Motor neuron (in vitro differentiated cells): ENCODE measurements at places on chromosomes 2 and 18. TPM values are rescaled to one million over a fixed set of nuclear protein-coding genes. Genes with fewer than 3 reads are reported as not detected.

The SFT2D3 gene
- total RNA-seq: 0.78 TPM in 2 replicates

The TLX2 gene
- 1.5 and 2.0 TPM in 2 replicates for total RNA-seq

The MERTK gene
- total RNA-seq: 2.8 and 3.3 TPM in 2 replicates

The HAAO gene
- total RNA-seq: 0.82 and 1.5 TPM in 2 replicates

The COX5B gene
- 339 and 345 TPM in 2 replicates for total RNA-seq

The PAIP2B gene
- 10.6 and 11.0 TPM in 2 replicates for total RNA-seq

The CHRNA1 gene
- 0.49 and 1.1 TPM in 2 replicates for total RNA-seq

The MYO3B gene
- total RNA-seq: 3.8 and 4.0 TPM in 2 replicates

The ANO7 gene
- 0.71 and 1.1 TPM in 2 replicates for total RNA-seq

The RGPD3 gene
- 0.62 and 0.73 TPM in 2 replicates for total RNA-seq

The SAG gene
- total RNA-seq: 1.0 and 1.1 TPM in 2 replicates

The RETREG2 gene
- 69.9 and 70.7 TPM in 2 replicates for total RNA-seq

The FBXO11 gene
- total RNA-seq: 43.8 and 51.6 TPM in 2 replicates

The SIX3 gene
- not detected in 2 replicates for total RNA-seq

The C2orf15 gene
- 1.2 and 1.3 TPM in 2 replicates for total RNA-seq

The CHRNG gene
- total RNA-seq: 0.75 and 1.3 TPM in 2 replicates

The FAM161A gene
- total RNA-seq: 12.5 and 13.6 TPM in 2 replicates

The ZBTB7C gene
- 3.3 and 4.5 TPM in 2 replicates for total RNA-seq

The ACP1 gene
- 109 and 127 TPM in 2 replicates for total RNA-seq

The CIDEA gene
- total RNA-seq: not detected in 2 replicates

The EMILIN1 gene
- 22.6 and 24.6 TPM in 2 replicates for total RNA-seq

The ANKRD53 gene
- 0.38 and 1.3 TPM in 2 replicates for total RNA-seq

The MC2R gene
- total RNA-seq: 0.15 TPM in 1 of 2 replicates, not detected in the other

The PREPL gene
- 49.8 and 58.2 TPM in 2 replicates for total RNA-seq

The PLEKHH2 gene
- total RNA-seq: 9.0 and 25.3 TPM in 2 replicates

The ICOS gene
- total RNA-seq: 0.14 TPM in 1 of 2 replicates, not detected in the other

The FSIP2 gene
- 16.5 and 20.8 TPM in 2 replicates for total RNA-seq

The IL36A gene
- total RNA-seq: not detected in 2 replicates

The FKBP1B gene
- 43.2 and 44.6 TPM in 2 replicates for total RNA-seq

The DPP4 gene
- total RNA-seq: 0.31 and 0.38 TPM in 2 replicates

The TBR1 gene
- 0.22 and 0.25 TPM in 2 replicates for total RNA-seq

The ST8SIA3 gene
- 22.5 and 25.8 TPM in 2 replicates for total RNA-seq

The FBXO36 gene
- total RNA-seq: 2.9 and 4.6 TPM in 2 replicates

The LHCGR gene
- 0.63 TPM in 1 of 2 replicates, not detected in the other for total RNA-seq

The PFN4 gene
- total RNA-seq: 2.2 TPM in 1 of 2 replicates, not detected in the other

The G6PC2 gene
- total RNA-seq: not detected in 2 replicates

The ACTR1B gene
- 66.4 and 70.0 TPM in 2 replicates for total RNA-seq

The VWA3B gene
- total RNA-seq: 0.57 and 0.60 TPM in 2 replicates

The HOXD13 gene
- total RNA-seq: not detected in 2 replicates

The ARHGAP15 gene
- total RNA-seq: 0.43 and 0.69 TPM in 2 replicates

The AQP4 gene
- 0.05 and 0.38 TPM in 2 replicates for total RNA-seq

The SDC1 gene
- 7.9 and 8.0 TPM in 2 replicates for total RNA-seq

The IL1B gene
- 1.2 TPM in 1 of 2 replicates, not detected in the other for total RNA-seq

The MYO5B gene
- 1.00 and 1.3 TPM in 2 replicates for total RNA-seq

The RAB6C gene
- total RNA-seq: 0.54 TPM in 1 of 2 replicates, not detected in the other

The C2orf72 gene
- total RNA-seq: 3.2 TPM in 2 replicates
